ENCODE measurements at places on chromosomes 5 and 9.

DNA sequence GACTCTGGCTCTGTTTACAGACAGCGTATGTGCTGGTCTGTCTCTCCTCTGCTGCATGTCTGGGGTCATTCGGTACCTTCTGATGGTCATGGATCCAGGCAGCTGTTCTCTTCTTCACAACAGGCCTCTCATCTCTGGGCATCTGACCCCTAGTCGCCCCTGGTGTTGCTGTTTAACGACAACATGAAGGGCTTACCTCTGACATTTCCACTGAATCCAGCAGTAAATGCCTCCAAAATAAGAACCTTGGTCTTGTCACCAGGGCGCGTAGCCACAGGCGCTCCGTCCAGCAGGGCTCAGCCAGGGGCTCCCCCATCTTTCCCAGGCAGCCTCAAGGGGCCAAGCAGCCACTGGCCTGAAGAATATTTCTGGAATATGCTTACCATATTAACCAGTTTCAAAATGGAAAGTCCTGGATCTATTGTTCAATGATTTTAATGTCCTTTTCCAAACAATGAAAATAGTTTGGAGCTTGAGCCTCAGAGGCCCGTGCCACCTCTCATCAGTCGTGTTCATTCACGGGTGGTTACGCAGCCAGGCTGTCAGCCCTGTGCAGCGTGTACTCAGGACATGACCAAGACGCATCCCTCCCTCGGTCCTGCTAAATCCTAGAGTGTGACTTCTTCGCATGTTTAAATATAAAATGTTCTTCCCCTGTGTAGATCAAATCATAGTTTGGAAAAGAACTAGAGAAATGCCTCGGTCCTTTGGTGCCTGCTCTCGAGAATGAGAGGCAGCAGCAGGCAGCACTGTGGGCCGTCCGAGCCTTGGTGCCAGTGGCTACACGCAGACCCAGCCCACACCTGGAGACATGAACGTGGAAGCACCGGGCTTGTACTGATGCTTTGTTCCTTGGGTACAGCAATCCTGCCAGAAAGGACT lies 30.1 kb upstream of the LRRC14B start:
- no peak for DNase-seq

DNA sequence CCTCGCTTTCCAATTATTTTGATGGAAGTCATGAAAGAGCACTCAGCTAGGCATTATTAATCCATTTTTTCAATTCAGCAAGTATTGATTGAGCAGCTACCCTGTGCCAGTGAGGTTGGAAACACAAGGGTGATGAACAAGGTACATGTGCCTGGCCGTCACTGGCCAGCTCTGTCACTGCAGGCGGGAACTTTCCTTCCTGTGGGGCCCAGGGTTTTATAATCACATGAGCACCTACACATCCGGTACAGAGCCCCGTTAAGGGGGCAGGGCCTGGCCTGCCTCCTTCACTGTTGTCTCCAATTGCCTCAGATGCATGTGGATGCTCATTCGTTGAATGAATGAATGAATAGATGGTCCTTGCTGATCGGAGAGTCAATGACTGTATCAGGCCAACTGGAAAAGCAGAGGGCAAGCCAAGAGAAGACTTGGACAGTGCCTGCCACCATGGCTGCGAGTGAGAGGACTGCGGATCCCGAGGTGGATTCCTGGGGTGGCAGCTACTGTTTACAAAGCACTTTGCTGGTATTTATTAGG lies 55.9 kb upstream of the KCNMB1 start:
- DNase-seq: no peak

DNA sequence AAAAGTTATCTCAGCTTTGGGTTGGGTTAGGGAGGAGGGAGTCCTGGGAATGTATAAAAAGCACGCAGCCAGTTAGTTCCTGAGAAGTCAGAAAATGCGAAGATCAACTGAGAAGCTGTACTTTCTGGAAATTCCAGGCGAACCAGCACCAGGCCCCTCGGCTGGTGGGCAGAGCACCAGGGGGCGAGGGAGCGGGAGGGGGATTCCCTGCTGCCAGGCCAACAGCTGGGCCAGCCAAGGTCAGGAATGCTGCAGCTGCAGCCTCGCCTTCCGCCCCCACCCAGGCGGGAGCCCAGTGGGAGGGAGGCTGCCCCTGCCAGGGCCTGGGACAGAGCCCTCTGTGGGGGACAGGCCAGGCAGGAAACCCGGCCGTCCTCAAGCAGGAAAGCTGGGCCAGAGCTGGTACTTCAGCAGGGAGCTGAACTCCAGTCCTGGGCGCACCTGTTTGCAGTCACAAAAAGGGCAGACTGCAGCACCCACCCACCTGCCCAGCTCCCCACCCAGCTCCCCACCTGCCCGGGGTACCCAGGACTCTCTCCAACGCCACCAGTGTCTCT lies 35.5 kb downstream of the VAV2 start:
- DNase-seq: no peak

DNA sequence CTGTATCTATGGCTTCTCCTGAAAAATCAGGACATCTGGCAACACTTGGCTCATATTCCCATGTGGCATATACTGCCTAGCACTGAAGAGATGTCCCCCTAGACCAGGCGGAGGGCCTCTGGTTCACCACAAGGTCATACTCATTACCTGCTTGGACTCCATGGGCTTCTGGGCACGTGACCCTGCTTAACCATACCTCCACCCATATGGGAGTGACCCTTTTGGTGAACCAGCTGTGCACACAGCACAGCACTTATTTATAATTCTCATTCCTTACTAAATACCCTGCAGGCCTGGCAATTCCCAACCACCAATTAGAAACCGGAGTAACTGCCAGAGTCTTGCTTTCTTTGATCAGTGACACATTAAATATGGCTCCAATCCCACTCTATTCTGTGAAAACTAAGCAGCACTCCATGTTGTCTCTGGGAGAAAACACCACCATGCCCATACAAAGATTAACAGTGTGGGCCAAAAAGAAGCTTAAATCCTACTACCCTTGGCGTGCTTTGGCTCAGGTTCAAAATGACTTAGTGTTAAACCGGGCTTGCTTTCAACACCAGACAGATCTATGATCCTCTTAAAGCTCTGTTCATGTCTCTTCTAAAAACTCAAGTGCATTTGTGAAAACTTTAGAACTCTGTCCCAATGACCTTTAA lies 57.7 kb downstream of the MTMR12 start:
- DNase-seq: no peak

GRCh38 chr5:53445569-53445968 lies 34.9 kb upstream of the FST start:
- DNase-seq: no peak

DNA sequence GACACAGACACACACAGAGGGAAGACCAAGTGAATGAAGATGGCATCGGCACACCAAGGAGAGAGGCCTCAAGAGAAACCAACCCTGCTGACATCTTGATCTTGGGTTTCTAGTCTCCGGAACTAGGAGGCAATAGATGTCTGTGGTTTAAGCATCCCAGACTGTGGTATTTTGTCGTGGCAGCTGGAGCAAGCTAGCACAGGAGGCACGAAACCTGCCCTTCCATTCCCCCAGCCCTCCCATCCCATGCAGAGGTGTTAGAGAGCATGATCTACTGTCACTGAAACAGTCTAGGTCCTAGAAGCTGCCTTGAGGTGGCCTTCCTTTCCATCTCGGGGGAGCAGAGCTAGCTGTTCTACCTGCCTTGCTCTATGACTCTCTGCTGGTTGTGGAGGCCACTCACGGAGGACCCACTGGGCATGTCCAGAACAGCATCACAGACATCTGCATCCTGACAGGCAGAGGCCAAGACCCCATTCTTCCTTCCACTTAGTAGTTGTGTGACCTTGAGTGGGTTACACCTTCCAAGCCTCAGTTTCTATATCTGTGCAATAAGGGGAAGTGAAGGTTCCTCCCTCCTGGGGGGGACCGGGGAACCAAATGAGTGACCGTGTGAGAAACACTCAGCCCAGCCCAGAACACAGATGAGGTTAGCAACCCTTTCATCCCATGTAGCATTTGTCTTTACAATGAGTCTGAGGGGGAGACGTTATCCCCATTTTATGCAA lies 134.3 kb upstream of the BOD1 start:
- DNase-seq: no peak
